Activated CD4-positive, alpha-beta T cell treated with anti-CD3 and anti-CD28 coated beads, Interleukin-2, amount 50 U/mL, for 1 hour (primary cell): ENCODE measurements at places on chromosomes 7 and 10.

GRCh38 chr7:55423277-55423711 is 58.2 kb downstream of the LANCL2 start:
- DNase-seq, result no peak

GRCh38 chr10:6313111-6313895 is 110.6 kb downstream of the PFKFB3 start:
- no peak for DNase-seq

GRCh38 chr7:4085937-4086691 is 596.0 kb upstream of the FOXK1 start:
- no peak for DNase-seq

- no peak for DNase-seq
Measured at GRCh38 chr7:142146124-142146523, 34.6 kb downstream of the MGAM2 start.

DNA sequence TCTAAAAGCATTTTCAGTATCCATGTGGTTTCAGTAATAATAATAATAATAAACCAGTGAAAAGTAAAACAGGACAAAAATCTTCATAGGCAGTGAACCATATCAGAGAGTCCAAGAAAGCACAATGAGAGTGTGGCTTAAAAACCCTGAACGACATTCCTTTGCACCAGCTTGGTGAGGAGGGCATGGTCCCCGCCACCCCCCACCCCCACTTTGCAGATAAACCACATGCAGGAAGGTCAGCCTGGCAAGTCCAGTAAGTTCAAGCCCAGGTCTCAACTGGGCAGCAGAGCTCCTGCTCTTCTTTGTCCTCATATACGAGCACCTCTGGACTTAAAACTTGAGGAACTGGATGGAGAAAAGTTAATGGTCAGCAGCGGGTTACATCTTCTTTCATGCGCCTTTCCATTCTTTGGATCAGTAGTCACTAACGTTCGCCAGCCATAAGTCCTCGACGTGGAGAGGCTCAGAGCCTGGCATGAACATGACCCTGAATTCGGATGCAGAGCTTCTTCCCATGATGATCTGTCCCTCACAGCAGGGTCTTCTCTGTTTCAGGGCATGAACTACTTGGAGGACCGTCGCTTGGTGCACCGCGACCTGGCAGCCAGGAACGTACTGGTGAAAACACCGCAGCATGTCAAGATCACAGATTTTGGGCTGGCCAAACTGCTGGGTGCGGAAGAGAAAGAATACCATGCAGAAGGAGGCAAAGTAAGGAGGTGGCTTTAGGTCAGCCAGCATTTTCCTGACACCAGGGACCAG is 172.5 kb downstream of the EGFR start:
- DNase-seq, result no peak

DNA sequence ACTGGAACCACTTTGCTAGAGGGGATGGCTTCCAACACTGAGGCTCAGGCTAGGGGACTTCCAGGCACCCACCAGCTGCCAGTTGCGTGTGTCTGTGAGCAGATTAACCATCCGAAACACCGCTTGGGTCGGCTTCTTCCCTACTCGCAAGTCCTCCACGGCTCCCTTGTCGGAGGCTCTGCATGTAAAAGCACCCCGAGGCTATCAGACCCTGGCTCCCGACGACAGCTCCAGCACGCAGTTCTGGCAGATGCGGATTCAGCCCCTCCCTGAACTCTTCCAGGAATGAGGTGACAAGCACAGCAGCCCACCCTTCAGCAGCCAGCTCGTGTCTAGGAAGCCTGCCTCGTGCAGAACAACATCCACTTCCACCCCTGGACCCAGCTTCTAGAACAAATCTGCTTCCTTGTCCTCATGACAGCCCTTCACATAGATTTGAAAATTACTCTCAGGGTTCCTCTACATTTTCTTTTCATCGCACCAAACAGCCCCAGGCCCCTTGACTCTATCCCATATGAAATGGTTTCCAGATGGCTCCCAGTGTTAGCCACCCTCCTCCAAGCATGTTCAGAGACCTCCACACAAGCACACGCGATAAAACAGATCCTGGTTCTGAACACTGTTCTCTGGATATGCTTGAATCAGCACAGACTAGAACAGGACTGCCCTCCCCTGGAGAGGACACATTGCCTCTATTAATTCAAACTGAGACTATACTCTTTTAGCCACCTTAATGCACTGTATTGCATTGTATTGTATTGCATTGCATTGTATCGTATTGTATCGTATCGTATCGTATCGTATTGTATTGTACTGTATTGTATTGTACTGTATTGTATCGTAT is 44.6 kb downstream of the SLIT1 start:
- no peak for DNase-seq

DNA sequence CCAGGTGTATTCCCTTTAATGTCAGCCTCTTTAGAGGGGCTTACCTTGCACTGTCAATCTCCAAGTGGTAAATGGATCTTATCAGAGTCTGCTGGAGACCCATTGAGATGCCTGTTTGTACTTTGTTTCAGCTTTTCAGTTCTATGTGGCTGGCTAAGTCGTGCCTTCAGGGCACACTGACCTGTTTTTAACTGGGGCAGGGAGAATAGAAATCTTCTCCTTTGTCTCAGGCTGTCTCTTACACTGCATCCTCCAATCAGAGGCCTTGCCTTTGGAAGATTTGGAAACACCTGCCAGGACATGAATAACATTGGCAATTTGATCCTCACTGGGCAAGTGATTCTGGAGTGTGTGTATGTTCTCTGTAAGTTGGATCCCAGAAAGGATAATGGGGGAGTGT is 65.0 kb downstream of the POU6F2 start:
- no peak for DNase-seq

DNA sequence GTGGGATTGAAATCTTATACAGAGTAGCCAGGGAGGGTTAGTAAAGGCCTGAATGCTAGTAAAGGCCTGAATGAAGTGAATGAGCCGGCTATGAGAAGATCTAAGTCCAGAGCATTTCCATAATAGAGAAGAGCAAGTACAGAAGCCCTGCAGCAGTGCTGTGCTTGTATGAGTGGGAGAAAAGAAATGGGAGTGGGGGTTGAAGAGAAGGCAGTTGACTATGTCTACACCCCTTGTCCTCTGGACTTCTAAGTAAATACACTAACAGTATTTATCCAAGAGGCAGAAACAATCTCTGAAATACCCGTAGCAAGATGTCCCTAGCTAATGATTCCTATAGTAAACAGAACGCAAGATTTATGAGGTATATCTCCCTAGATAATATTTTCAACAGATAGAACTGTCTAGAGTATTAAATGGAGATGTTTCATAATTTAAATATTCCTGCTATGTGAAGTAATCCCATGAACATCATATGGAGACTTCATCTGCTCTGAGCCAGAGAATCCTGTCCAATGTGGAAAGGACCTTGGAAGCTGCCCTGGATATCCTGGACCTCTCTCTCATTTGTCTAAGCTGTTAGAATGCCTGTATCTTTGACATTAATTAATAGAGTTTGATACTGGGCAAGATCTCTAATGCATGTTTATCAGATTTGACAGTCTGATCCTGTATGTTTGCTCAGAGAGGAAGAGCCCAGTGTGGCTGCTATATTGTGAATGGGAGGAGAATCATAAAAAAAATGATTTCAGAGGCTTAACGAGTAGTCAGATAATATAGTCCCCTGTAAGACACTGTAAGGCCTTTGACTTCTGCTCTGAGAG is 171.6 kb downstream of the LRRN3 start:
- DNase-seq, result no peak
